ENCODE measurements at places on chromosomes 16 and 17.

DNA sequence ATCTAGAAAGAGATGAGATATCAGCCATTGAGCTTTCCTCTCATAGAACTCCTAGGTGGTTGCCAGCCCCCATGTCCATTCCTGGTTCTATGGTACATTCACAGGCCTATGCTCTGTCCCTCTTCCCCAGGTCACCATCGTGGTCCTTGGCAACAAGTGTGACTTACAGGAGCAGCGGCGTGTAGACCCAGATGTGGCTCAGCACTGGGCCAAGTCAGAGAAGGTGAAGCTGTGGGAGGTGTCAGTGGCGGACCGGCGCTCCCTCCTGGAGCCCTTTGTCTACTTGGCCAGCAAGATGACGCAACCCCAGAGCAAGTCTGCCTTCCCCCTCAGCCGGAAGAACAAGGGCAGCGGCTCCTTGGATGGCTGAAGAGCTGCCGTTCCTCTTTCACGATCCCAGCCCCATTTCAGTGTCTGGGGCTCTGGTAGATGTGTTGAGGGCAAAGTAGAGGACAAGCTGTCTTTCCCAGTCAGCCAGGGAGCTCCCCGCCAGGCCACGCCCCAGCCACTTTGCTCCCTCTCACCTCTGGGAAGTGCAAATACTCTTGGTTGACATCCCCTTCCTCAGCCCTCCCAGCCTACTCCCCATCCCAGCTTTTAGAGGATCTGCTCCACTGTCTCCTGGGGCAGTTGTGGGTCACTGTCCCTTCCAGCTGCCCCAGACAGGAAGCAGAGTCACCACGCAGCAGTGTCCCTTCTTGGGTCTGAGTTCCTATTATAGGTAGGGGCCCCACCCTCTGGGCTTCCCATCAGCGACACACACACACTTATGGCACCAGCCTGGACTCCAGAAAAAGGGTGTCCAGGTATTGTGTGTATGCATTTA is 3.8 kb downstream of the NKIRAS2 start:
- DNase-seq, result peak; percentile 59

GRCh38 chr17:32488177-32488542 is 1.4 kb downstream of the CDK5R1 start:
- no peak for DNase-seq

DNA sequence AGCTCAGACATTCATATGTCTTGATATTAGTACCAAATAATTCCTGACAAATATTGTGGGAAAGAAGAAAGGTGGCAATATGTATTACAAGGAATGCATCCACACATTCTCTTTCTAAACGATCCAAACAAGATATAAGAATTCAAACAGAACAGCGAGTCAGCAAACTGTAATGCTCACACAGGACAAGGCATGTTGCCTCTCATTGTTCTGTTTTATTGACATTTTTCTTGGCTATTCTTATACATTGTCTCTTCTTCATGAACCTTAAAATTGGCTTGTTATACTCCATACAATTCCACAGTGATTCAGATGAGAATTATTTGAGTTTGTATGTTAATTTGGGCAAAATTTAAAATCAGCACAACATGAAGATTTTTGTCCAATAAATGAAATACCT is 189.1 kb downstream of the HS3ST3B1 start:
- no peak for DNase-seq

DNA sequence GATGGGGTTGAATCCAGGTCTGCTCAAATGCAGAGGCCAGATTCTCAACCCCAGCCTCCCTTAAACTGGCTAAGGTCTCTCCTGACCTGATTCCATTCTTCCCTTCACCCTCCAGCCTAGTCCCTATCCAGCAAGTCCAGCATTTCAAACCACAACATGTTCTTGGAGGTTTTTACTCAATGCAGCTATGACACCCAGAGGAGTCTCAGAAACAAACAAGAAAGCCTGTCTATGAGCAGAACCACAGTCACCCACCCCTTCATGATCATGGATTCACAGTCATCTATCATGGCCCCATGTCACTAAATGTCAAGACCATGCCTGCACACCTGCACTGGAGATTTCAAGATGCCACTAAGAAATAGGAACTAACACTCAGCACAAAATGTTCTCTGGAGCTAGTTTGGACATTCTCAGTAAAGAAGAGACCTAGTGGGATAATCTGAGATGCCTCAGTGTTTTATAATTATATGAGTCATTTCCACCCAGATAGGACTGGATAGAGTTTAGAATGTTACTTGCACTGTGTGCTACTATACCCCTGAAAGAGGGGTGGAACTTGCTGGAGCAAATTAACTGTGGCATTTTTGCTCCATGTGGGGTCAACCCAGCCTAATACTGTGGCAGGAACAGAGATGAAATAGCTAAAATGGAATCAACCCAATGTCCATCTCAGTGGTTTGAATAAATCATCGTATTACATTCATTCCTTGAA is 9.5 kb upstream of the METTL22 start:
- DNase-seq, result no peak

- DNase-seq, result no peak
Observed at GRCh38 chr17:3919123-3919624, 2.9 kb upstream of the P2RX1 start.

DNA sequence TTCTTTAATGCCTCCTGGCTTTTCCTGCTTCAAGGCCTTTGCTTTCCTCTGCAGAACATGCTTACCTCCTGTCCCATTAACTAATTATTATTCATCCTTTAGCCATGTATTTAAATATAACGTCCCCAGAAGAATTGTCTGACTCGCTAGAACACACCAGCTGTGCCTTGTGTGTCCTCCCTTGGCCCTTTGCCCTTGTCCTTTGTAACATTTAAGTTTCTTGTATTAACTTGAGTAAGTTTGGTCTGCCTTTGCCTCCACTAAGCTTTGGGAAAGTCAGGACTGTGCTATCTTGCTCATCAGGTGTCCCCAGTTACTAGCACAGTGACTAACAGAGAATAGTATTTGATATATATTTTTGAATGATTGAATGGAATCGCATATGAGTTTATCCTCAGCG is 29.6 kb upstream of the ABCA9 start:
- DNase-seq, result no peak

DNA sequence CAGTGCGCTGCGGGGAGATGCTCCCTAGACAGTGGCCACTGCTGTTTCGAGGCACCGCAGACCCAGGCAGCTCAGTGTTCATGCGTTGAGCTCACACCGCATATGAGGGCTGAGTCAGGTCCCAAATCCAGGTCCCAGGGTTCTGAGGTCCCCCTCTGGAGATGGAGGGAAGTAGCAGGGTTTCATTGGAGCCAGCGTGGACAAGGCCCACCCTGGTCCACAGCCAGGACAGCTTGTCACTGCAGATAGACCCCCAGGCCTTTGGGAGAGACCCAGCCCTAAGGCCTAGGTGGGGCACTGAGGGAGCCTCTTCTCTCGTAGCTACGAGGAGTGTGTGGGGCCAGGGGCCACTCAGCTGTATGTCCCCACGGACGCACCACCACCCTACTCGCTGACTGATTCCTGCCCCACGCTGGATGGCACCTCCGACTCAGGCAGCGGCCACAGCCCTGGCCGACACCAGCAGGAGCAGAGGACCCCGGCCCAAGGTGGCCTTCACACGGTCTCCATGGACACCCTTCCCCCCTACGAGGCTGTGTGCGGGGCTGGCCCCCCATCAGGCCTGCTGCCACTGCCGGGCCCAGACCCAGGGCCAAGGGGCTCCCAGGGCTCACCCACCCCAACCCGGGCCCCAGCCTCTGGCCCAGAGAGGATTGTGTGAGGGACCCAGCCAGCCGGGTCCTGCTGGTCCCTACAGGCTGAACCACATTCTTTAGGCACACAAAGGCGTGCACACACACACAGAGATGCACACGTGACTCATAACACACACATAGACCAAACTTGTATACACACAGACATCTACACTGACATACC is 53.4 kb downstream of the BEAN1 start:
- DNase-seq, result peak; percentile 8

DNA sequence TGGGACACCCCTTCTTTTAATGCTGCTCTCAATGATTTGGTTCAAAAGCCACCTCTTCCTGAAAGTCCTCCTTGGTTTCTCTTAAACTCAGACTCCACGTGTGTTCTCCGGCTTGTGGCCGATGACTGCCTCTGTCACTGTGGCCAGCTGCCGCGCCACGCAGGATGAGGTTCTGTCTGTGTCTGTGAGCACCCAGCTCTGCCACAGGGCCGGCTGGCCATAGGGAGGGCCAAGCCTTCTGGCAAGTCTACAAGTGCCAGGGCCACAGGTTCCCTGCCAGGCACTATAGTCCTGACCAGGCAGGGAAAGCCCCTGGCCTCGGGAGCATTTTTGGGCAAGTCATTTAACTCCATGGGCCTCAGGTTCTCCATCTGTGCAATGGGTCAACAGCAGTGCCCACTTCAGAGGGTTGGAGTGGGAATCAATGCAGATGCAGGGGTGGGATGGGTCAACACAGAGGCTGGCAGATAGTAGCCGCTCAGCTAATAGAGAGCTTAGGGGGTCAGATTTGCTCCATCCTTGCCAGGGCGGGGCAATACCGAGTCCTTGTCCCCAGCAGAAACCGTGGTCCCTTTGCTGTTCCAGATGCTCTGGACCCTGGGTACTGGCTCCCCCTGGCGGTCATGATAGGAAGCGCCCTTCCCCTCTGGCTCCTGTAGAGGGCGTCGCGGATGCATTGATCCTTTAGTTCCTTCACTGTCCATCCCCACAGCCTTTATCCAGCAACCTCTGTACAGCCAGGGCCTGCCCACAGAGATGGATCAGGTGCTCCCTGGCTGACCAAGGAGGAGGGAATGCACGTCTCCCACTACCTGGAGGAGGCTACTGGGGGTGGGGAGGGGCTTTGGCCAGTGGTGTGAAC is 19.3 kb upstream of the ADGRG3 start:
- peak; percentile 83 for DNase-seq

- no peak for DNase-seq
Observed at GRCh38 chr17:81163051-81163695, 2.1 kb upstream of the PVALEF start.

DNA sequence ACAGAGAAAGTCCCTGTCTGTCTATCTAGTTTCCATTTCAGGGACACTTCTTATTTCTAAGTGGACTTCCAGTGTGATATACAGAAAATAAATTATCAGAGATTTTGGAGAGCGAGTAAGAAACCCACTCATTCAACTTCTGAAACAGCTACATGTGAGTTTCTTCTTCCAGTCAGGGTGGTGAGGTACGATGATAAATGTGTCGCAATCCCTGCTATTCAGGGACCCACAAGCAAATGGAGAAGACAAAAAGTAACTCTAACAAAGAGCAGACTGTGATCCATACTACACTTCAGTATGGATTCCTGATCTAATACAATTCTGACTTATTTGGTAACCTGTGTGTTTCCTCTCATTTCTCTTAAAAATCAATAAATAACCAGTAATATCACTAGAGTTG is 16.8 kb downstream of the CNTNAP4 start:
- no peak for DNase-seq

GRCh38 chr16:50308237-50308965 is 42.0 kb downstream of the ADCY7 start:
- DNase-seq, result no peak

GRCh38 chr17:80908211-80908610 is 83.4 kb upstream of the CHMP6 start:
- DNase-seq, result no peak

DNA sequence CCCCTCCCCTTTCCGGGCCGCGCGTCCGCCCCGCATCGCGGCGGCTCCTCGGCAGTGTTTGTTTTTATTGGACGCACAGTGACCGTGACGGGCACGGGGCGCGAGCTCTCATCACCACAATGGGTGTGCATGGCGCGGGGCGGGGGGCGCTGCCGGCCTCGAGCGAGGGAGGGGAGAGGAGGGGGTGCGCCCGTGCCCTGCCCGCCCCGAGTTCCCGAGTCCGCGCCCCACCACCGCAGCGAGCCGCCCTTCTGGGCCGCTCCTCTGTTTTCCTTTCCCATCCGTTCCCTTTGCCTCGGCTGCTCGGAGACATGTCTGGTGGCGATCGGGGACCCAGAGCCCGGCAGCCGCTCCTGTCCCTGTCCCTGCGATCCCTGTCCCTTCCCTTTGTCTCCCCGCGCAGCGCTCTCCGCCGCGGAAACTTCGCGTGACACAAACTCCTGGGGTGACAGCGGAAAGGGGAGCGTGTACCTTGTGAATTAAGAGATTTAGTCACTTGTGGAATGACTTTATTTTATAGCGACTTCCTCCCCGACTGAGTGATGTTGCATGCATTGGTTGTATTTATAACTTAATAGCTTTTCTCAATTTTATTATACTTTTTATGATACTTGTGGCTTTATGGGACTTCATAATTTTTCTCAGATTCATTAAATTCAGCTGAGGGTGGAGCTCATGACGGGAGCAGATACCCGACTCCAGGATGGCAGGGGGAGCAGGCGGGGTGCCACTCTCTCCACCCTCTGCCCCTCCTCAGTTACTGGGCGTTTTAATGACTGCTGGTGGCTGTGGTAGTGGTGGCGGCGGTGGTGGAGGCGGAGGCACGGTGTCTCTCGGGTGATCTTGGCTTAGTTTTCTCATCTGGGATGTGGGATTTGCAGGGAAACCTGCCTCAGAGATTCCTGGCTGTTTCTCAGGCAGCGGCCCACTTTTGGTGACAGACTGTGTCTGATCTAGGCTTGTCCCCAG is 40.8 kb downstream of the MRM1 start:
- DNase-seq, result no peak

GRCh38 chr17:72535346-72535745 is 414.5 kb downstream of the SOX9 start:
- no peak for DNase-seq

All from CD4-positive, alpha-beta T cell treated with Interleukin-4 for 1 hour (primary cell).